ENCODE measurements at places on chromosomes 1 and 21.

DNA sequence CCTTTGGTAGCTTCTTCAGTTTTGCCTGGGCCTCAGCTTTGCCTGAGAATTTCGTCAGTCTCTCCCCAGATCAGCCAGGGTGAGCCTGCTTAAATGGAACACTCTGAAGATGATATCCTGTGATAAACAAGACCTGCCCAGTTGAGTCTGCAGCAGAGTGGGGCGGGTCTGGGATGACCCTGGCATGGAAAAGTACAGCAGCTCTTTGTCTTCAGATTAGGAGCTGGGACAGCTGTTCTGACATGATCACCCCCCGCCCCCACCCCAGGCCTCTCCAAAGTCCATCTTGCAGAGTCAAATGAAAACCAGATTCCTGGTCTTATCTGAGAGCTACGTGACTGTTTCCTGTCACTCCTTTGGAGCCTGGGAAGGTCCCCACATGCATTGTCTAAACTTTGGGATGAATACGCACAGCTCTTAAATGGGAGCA is 2.2 kb upstream of the TMEM51 start:
- DNase-seq = no peak

DNA sequence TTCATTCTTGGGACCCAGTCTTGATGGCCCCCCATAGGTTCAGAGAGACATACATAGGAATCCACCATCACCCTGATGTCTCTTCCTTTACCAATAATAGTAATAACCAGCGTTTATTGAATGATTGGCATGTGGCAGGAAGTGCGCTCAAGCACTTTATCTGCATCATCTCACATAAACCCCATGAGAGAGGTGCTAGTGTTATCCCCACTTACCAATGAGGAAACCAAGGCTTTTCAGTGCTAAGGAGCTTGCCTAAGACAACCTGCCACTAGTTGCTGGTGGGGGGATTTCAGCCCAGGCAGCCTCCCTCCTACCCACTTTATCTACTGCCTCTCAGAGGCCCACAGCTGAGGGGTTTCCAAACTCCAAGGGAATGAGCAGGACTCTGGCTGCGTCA is 7.7 kb downstream of the LGR6 start:
- no peak for DNase-seq

GRCh38 chr1:240092301-240093119 is 827 bp downstream of the FMN2 start:
- DNase-seq = peak; percentile 27

- DNase-seq = no peak
Measured at GRCh38 chr1:4709641-4710040, 55.2 kb downstream of the AJAP1 start.

- DNase-seq = no peak
Measured at GRCh38 chr1:209445576-209445975, 137.9 kb upstream of the CAMK1G start.

- no peak for DNase-seq
Measured at GRCh38 chr1:61869691-61870109, 127.4 kb downstream of the PATJ start.

DNA sequence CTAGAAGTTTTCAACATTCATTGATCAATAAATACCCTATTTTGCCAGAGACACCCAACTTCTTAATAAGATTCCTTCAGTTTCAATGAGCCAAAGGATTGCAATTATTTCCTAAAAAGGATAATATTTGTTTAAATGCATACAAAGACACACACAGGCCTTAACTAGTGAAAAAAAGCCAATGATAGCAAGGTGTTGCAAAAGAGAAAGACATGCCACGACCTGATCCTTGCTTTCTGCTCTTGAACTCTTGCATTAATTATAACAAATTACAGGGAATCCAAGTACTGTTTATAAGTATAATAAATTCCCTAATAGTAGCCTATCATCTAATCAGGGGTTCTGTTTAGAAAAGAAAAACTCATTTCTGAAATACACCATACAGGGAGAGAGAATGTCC is 131.1 kb downstream of the PTPN14 start:
- no peak for DNase-seq

- no peak for DNase-seq
Measured at GRCh38 chr1:247857985-247858619, 1.1 kb downstream of the TRIM58 start.

DNA sequence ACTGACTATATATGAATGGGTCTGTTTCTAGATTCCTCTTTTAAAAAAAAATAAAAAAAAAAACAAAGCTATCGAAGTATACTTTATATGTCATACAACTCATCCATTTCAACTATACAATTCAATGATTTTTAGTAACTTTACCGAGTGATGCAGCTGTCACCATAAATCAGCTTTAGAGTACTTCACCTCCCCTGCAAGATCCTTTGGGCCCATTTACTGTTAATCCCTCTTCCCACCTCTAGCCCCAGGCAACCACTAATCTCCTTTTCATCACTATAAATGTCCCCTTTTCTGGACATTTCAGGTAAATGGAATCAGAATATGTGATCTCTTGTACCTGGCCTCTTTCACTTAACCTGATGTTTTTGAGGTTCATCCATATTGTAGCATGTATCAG is 133.9 kb downstream of the PEX14 start:
- DNase-seq = no peak

DNA sequence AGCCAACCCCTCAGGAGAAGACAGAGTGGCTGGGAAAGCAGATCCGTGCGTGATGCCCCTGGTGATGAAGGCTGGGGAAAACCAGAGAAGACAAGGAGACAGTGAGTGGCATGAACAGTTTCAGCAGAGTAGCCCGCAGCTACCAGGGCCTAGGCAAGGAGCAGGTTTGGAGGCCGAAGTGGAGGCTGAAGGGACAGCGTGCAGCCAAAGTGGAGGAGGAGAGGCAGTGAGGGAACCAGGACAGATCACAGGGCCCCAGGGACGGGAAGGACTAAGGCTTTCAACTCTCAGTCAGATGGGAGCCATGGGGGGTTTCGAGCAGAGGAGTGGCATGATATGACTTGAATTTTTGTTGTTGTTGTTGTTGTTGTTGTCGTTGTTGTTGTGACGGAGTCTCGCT is 59.9 kb upstream of the SELENON start:
- DNase-seq = no peak

DNA sequence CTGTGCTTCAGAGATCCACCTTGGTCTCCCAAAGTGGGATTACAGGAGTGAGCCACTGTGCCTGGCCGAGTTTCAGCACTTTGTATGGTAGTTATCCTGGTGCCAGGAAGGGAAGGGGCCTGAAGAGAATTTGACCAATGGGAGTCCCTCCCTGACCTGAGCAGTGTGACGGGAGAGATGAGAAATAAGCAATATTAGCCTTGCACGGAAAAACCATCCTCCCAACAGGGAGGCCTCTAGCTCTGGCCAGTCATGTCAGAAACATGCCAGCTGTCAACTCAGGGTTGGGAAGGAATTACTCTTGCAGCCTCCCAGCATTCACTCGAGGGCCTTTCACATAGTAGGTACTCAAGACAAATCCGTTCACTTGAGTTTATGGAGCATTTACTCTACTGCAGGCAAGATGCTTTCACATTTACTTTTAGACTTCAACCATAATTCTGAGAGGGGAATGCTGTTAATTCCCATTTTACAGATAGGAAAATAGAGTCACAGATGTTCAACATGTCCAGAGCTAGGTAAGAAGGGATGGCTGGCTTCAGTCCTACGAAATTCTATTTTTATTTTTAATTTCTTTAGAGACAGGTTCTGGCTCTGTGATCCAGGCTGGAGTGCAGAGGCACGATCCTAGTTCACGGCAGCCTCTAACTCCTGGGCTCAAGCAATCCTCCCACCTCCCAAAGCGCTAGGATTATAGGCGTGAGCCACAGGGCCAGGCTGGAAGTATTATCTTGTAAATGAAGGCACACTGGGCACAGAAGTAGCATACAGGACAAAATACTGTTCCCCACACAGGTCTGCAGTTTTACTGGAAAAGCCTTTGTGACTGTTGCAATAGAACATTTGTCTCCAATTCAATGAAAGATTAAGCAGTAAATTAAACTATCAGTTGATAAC is 3.2 kb upstream of the ATP13A2 start:
- no peak for DNase-seq

DNA sequence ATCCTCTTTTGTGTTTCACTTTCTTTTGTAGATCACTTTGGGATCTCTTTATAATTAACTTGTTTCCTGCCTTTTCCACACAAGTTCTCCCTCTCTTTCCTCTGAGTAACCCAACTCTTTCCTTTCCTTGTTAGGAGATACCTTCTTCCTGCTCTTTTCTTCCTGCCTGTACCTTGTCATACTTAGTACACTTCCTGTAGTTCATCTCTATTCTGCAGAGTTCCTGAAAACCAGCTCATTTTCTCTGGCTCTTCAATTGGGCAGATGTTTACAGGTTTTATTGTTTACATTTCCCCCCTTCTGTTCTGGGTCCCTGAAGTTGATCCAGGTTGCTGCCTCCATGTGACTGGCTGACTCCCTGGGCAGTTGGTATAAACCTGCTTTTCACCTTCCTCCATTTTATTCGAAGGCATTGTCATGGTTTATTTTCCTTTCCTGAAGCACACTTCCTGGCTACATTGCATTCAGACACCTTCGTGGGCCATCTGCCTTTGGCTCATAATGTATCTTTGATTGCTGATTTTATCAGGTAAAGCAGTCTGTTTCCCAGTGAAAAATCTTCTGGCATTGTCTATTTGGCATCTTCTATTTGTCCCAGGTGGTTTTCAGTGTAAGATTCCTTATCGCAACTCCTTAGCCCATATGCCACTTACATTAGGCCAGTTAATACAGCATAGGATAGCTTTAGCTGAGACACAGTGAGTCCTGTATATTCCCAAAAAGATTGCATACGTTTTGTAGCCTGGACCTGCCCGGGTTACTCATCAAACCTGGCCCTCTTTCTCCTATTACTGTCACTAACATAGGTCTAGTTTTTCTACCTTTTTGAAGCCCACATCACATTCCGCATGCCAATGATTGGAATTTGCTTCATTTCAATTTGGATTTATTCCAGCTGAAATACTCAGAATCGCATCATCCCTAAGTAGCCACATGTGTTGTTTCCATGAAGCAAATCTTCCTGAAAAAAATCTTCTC is 15.4 kb downstream of the CTH start:
- DNase-seq = no peak

DNA sequence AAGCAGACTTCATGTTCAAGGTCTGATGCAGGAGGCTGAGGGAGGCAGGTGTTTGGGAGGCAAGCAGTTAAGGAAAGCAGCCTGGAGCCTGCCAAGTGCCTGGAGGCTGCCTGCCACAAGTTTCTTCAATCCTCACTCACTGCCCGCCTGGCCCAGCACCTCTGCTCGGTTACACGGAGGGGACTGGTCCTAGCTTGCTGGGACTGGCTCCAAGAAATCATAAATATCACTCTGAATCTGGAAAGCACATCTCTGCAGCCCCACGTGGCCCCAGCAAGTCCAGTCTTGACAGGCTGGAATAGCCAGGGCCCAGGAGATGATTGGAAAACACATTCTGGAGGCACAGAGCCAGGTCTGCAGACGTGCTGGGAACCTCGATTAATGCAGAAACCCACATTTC is 83.9 kb downstream of the BCAR3 start:
- no peak for DNase-seq

DNA sequence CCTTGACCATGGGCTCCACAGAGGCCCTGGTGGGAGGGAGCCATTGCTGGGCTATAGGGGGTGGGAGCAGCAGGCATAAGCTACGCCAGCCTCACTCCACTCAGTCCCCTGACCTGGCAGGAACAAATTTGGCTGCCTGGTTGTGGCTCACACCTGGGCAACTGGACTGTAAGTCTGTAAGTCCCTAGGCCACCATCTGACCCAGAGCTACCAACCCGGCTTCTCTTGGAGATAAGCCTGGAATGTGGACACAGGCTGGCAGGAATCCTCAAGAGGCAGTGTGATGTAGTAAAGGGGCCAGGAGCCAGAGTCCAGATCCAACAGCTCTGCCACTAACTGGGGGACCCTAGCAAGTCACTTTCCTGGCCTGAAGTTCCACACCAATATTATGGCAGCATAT is 11.4 kb downstream of the NCF2 start:
- no peak for DNase-seq

GRCh38 chr1:40532844-40533424 is 1.5 kb downstream of the ZNF684 start:
- peak; percentile 22 for DNase-seq
